ENCODE measurements at places on chromosomes 6 and 20.
A peak's percentile ranks its signal among the peaks of the same experiment; 100 is the strongest.

GRCh38 chr6:30647242-30648116 lies 546 bp downstream of the C6orf136 start:
- peak; percentile 24 for DNase-seq

- DNase-seq, result peak; percentile 34
Observed at GRCh38 chr6:42748203-42748898, 2.4 kb upstream of the TBCC start.

DNA sequence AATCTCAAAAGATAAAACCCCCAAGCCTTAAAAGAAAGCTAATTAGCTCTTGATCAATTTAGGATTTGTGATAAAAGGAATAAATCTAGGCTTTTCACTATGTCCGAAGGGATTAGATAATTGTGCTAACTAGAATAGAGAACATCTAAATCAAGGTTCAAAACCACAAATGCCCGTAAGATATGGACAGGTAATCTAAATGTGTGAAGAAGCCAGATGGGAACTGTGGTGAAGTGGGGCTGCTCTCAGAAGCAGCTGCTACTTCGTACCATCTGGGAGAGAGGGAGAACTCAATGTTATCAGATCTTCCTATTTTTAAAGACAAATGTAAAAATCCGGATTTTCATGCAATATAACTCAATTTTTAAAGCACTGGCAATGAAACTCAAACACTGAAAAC lies 44.2 kb downstream of the NCOA6 start:
- no peak for DNase-seq

GRCh38 chr6:36130667-36131510 lies 576 bp downstream of the MAPK13 start:
- DNase-seq, result no peak

DNA sequence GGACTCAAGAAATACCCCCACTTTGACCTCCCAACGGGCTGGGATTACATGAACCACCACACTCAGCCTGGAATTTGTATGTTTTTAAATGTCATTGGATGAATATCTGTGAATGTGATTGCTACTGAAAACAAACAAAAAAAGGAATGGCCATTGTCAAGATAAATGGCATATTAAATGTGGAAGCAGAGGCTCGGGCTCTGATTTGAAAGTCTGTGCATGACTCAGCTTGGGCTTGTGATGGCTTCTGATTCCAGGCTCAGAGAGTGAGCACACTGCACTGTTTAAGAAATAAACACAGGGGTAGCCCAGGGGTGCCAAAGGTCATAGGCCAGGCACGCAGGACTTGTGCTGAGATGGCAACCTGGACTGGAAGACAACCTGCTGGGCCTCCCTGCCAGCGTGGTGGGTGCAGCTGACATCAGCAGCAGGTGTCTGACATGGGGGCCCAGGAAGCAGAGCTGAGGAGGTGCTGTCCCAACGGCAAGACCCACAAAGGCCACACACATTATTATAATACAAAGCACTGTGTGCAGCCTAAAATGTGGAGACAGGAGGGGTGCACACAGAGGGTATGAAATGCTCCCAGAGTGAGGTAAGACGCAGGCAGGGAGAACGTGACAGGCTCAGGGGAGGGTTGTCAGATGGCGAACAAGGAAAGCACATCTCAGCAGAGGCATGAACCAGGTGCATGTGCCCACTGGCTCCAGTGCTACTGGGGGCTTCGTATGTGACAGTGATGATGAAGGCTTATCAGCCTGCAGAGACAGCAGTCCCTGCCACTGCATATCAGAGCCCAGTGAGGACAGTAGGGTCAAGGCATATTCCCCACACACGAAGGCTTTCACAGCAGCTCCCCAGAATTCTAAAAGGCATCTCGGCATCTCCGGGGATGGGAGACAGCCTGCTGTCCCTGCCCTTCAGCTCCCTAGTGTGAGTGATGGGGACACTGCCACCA lies 169.4 kb downstream of the SYNDIG1 start:
- no peak for DNase-seq

All from pons (tissue), 1 donor.